Body of pancreas (tissue), 4 donors: ENCODE measurements at places on chromosomes 6 and 20. TPM values are rescaled to one million over a fixed set of nuclear protein-coding genes. Genes with fewer than 3 reads are reported as not detected.

DNA sequence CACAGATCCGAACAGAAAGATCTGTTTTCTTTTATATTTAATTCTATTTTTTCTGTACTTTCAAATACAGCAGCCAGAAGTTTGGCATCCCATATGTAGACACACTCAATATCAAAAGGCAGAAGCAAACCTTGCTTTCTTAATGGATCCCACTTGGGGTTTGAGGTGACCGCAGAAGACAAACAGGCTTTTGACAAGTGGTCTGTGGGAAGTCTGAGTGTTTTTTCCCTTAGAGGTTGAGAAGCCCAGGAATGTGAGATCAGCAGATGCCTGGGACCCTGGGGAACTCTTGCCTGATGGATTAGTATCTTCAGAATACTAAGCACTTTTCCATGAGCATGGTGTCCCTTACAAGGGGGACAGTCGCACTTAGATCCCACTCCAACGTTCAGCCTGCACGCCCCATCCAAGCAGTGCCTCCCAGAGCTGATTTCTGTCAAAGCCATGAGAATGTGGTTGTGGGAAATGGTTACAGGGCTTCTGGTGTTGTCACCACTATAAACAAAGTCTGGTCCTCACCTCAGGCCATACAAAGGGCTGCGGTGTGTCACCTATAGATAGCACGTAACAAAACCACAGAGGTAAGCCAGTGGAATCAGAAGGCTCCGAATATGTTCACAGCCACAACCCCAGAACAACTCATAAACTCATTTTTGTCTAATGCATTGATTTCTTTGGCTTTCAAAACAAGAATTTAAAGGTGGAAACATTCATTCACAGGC is 12.7 kb downstream of the IL17F start:
- H3K36me3 ChIP-seq, result no peaks in the 10 kb centered on the region
- no peak for DNase-seq
- no peak overlapping the region for H3K27ac ChIP-seq
- no peak overlapping the region for H3K4me3 ChIP-seq
- H3K27me3 ChIP-seq, result no peaks in the 10 kb centered on the region
- H3K4me1 ChIP-seq, result peaks cover 8% of the 10 kb centered on the region

GRCh38 chr6:32255199-32256153 is 31.6 kb upstream of the NOTCH4 start:
- H3K27ac ChIP-seq, result peak overlapping the region; percentile 45
- peak; percentile 59 for DNase-seq
- H3K4me1 ChIP-seq, result peaks cover 5% of the 10 kb centered on the region
- no peak overlapping the region for H3K4me3 ChIP-seq
- no peaks in the 10 kb centered on the region for H3K36me3 ChIP-seq
- peaks cover 6% of the 10 kb centered on the region for H3K27me3 ChIP-seq

DNA sequence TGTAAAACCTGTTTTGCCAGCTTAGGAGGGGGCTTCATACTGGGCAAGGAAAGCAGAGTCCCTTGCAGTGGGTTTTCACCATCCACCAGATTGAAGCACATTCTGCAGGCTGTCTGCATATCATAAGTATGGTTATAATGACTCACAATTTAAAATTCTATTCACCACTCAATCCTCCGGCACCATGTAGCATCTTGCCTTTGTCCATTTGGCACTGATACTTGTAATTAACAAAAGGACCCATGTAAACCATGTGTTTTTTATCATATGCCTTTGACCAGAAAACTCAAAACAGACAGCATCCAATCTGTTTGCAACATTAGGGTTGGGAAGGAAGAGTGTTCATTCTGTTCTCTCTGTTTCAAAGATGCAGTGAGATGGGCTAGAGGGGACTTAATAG is 3.0 kb downstream of the CD83 start:
- peaks cover 10% of the 10 kb centered on the region for H3K4me1 ChIP-seq
- H3K27me3 ChIP-seq, result no peaks in the 10 kb centered on the region
- no peaks in the 10 kb centered on the region for H3K36me3 ChIP-seq
- H3K4me3 ChIP-seq, result no peak overlapping the region
- H3K27ac ChIP-seq, result no peak overlapping the region
- DNase-seq, result no peak

DNA sequence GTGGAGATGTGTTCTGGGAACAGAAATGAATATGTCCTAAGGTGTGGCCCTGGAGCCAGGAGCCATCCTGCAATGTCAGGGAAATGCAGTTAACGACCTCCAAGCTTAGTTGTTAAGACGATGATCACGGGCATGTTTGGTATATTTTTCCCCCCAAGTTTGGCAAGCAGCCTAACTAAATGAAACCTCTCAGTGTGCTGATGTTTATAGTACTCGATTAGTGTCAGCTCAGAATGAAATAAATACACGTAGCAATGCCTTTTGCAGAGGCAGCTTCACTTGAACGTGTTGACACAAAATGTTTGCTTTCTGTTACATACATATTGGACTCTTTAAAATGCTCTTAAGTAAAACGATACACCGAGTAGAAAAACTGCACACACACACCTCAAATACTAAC is 76.2 kb upstream of the OLIG3 start:
- no peaks in the 10 kb centered on the region for H3K36me3 ChIP-seq
- H3K4me1 ChIP-seq, result peaks cover 5% of the 10 kb centered on the region
- no peak overlapping the region for H3K27ac ChIP-seq

DNA sequence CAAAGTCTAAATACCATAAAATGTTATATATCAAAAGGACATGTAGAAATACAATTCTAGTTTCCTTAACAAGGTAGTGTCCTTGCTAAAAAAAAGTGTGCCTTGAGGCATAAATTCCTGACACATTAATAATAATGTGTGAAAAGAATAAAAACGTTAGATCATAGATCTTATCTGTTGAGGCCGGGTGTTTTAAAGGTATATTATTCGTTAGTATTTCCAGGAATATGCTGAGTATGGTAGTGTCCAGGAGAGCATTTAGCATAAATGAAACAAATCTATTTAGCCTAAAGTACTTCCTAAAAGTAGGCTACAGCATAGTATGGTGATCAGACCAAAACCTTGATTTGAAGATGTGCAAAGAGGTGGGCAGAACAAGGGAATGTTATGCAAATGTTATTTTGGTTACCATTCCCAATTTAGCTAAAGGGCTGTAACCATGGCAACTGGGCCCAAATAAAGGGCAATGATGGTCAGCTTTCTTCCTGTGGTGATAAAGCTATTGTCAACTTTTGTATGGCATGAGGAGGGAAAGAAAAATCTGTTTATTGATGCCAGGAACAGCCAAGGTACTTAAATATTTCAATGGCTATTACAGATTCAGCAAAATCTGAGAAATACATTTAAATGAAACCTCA is 18.9 kb downstream of the MKKS start:
- no peaks in the 10 kb centered on the region for H3K4me1 ChIP-seq
- no peaks in the 10 kb centered on the region for H3K27me3 ChIP-seq

DNA sequence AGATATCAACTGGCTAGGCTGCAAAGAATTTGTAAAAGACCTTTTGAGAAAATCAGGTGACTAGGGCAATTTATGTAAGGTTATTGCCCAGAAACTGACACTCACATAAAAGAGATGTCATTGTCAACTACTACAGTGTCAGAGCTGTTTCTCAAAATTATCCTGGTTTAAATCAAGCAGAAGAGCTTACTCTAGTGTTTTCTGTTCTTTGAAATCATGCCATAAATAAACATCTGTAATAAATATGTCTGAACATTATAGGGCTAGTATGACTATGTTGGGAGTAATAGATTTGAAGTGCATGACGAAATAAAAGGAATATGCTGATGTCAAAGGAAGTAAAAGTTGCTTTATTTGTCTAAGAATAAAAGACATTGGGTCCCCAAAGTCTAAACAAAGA is 11.0 kb upstream of the PDSS2 start:
- no peak for DNase-seq
- no peaks in the 10 kb centered on the region for H3K27me3 ChIP-seq
- H3K4me1 ChIP-seq, result no peaks in the 10 kb centered on the region

DNA sequence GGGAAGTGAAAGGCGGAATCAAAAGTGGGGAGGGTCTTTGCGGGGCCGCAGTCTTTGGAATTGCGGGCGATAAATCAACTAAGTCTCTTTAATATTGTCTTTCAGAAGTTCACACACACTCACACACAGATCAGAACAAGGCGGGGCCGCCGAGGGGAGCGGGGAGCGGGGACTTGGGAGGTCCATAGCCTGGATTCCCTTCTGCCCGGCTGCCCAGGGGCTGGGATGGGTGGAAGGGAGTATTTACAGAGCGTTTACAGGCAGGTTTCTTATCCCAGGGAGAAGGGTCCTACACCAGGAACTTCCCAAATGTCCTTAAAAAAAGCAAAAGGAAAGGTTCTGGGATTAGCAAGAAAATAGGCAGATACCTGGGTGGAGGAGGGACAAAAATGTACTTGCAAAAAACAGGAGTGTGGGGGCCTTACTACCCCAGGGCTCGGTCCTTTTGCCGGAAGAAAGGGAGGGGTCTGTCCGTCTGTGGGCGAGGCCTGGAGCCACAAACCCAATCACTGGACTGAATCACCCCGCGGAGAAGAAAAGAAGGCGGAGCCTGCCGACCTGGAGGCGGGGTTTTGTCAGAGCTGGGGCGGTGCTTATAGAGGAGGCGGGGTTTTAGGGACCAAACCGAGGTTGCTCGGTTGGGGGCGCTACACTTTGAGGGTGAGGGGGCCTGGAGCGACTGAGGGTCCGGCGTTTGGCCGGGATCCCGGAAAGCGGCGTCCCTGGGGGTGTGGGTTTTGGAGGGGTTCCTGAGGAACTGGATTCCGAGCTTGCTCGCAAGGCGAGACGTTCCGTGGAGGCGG is 3.2 kb downstream of the PRRT1 start:
- H3K27me3 ChIP-seq, result peaks cover 8% of the 10 kb centered on the region
- H3K36me3 ChIP-seq, result no peaks in the 10 kb centered on the region
- DNase-seq, result peak; percentile 82
- H3K4me3 ChIP-seq, result peak overlapping the region; percentile 5
- H3K27ac ChIP-seq, result no peak overlapping the region

GRCh38 chr6:14981960-14982359 is 263.9 kb upstream of the JARID2 start:
- no peaks in the 10 kb centered on the region for H3K36me3 ChIP-seq
- no peak for DNase-seq
- H3K27ac ChIP-seq, result no peak overlapping the region
- H3K4me3 ChIP-seq, result no peak overlapping the region

GRCh38 chr20:21101932-21102575 is 4.1 kb downstream of the LINC00237 start:
- DNase-seq, result no peak
- no peaks in the 10 kb centered on the region for H3K36me3 ChIP-seq
- H3K27me3 ChIP-seq, result peaks cover 57% of the 10 kb centered on the region
- no peak overlapping the region for H3K4me3 ChIP-seq
- H3K4me1 ChIP-seq, result peaks cover 46% of the 10 kb centered on the region
- H3K27ac ChIP-seq, result no peak overlapping the region

- no peak for DNase-seq
- H3K36me3 ChIP-seq, result no peaks in the 10 kb centered on the region
- H3K27me3 ChIP-seq, result no peaks in the 10 kb centered on the region
- H3K27ac ChIP-seq, result no peak overlapping the region
These were observed 18.4 kb upstream of the MRPS10 start for GRCh38 chr6:42236030-42236429.

GRCh38 chr6:37655666-37656065 is 42.0 kb downstream of the MDGA1 start:
- H3K4me1 ChIP-seq, result no peaks in the 10 kb centered on the region
- H3K27ac ChIP-seq, result no peak overlapping the region
- H3K4me3 ChIP-seq, result no peak overlapping the region
- DNase-seq, result no peak
- H3K27me3 ChIP-seq, result no peaks in the 10 kb centered on the region
- H3K36me3 ChIP-seq, result no peaks in the 10 kb centered on the region

GRCh38 chr20:49888212-49889000 is 26.9 kb downstream of the SPATA2 start:
- H3K27me3 ChIP-seq, result no peaks in the 10 kb centered on the region
- peaks cover 47% of the 10 kb centered on the region for H3K4me1 ChIP-seq
- H3K27ac ChIP-seq, result peak overlapping the region; percentile 42
- H3K4me3 ChIP-seq, result no peak overlapping the region

Gene TRPC4AP
- 57.4 TPM for total RNA-seq

Gene GRM1
- total RNA-seq, result under 0.01 TPM

Gene CCM2L
- total RNA-seq, result 5.9 TPM

Gene TSPYL1
- 45.2 TPM for total RNA-seq

Gene USP49
- total RNA-seq, result 3.3 TPM
